Fibroblast of skin of left biceps (primary cell): ENCODE measurements at places on chromosomes 13 and 19.

DNA sequence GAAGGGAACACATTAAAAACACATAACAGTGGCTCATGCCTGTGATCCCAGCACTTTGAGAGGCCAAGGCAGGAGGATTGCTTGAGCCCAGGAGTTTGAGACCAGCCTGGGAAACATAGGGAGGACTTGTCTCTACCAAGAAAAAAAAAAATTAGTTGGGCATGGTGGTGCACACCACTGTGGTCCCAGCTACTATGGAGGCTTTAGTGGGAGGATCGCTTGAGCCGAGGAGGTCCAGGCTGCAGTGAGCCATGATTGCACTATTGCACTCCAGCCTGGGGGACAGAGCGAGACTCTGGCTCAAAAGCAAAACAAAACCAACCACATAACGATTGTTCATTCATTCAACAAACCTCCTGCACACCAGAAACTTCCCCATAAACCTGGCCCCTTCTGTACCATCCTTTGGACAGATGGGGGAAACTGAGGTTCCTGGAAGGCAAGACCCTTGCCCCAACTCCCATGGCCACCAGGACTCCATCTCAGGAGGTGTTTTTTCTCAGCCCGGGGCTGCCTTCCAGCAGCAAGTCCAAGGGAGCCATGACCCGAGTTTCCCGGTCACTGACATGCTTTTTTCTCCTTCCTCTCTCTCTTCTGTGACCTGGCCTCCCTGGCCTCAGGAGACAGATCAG lies 4.3 kb downstream of the FOSB start:
- no peak for DNase-seq

GRCh38 chr13:26340807-26341206 lies 86.9 kb downstream of the CDK8 start:
- peak; percentile 10 for DNase-seq

DNA sequence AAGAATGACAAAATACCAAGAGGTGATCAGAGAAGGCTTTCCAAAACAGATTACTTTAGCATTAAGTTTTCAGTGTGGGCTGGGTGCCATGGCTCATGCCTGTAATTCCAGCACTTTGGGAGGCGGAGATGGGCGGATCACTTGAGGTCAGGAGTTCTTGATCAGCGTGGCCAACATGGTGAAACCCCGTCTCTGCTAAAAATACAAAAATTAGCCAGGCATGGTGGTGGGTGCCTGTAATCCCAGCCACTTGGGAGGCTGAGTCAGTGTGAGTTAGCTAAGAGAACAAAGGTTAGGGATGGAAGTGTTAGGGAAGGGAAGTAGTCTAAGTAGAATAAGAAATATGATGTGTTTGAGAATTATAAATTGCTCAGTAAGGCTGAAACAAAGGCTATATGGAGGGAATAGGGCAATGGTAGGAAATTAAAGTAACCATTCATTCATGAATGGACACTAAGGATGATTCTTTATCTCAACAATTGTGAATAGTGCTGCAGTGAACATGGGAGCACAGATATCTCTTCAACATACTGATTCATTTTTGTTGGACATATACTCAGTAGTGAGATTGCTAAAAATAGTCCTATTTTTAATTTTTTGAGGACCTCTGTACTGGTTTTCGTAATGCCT lies 3.9 kb upstream of the RCBTB2 start:
- no peak for DNase-seq

- no peak for DNase-seq
Measured at GRCh38 chr13:28426381-28426780, 68.5 kb downstream of the FLT1 start.

DNA sequence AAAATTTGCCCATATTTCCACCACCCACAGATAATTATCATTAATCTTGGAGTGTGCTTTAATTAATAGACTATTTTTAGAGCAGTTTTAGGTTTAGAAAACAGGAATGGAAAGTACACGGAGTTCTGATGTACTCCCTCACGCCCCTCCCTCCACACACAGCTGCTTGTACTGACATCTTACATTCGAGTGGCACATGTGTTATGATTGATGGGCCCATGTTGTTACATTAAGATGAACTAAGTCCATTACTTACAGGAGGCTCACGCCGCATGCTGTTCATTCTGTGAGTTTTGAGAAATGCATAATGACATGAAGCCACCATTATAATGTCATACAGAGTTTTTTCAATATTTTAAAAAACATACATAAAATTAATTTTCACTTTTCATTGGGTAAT lies 1.2 kb upstream of the SPATA13 start:
- no peak for DNase-seq

- no peak for DNase-seq
Measured at GRCh38 chr19:16589917-16590316, 17.7 kb upstream of the SLC35E1 start.

- no peak for DNase-seq
Measured at GRCh38 chr13:66430269-66430668, 799.9 kb downstream of the PCDH9 start.

- DNase-seq, result no peak
Measured at GRCh38 chr19:4578552-4579248, 19.2 kb upstream of the SEMA6B start.

- DNase-seq, result no peak
Measured at GRCh38 chr13:30052120-30052519, 201.7 kb upstream of the UBL3 start.

DNA sequence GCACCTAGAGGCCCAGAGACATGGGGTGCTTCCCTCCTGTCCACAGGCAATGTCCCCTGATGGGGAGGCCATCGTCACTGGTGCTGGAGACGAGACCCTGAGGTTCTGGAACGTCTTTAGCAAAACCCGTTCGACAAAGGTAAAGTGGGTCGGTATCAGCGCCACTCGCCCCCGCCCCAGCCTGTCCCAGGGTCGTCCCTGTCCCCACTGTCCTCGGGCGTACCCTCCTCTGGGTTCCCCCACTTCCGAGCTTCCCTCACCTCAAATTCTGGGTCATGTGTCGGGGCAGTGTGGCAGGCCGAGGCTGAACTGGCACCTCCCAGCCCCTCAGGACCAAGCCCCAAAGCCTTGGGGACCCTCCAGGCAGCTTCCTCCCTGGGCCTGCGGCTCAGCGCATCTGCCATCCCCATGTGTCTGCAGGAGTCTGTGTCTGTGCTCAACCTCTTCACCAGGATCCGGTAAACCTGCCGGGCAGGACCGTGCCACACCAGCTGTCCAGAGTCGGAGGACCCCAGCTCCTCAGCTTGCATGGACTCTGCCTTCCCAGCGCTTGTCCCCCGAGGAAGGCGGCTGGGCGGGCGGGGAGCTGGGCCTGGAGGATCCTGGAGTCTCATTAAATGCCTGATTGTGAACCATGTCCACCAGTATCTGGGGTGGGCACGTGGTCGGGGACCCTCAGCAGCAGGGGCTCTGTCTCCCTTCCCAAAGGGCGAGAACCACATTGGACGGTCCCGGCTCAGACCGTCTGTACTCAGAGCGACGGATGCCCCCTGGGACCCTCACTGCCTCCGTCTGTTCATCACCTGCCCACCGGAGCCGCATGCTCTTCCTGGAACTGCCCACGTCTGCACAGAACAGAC lies 4.4 kb upstream of the TEKTIP1 start:
- no peak for DNase-seq

- no peak for DNase-seq
Measured at GRCh38 chr13:99282264-99283231, 24.4 kb upstream of the GPR18 start.
